DND-41 (cell line): ENCODE measurements at places on chromosomes 3 and 15.

GRCh38 chr15:39188314-39188713, 392.6 kb upstream of the THBS1 start:
- no peak for DNase-seq

DNA sequence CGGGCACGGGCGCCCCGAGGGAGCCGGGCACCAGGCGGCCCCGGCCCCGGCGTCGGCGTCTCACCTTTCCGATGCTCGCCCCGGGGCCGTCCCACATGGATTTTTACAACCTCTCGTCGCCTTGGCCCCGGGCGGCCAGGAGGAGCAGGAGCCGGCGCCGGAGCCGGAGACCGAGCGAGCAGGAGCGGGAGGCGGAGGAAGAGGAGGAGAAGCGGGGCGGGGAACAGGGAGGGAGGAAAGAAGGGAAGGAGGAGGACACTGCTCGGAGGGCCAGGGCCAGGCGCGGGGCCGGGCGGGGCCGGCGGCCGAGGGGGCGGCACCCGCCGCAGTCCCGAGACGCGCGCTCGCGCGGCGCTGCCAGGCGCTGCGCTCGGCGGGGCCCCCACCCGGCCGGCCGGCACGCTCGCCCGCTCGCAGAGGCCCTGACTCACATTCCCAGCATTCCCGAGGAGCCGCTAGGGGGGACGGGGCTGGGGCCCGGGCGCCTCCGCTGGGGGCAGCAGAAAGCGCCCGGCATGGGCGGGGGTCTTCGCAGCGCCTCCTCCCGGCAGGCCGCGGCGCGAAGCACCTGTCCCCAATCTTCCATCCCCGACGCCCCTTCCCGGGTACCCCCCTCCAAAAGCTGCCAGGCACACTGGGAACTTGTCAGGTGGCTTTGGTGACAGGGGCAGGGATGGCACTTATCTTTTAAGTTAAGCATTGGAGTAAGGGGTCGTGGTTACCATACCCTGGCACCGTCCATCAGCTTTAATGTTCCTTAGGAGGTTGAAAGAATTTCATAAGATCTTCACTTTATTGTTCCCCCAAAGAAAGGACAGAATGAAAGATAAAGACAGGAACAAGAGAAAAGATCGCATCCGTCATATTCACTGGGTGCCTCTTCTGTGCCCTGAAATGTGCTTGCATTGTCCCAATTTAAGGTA, at the start of gene ERC2:
Gene ERC2, minus strand, starts transcription at position 284 of the 923 bp plus-strand sequence.
- DNase-seq, result no peak

DNA sequence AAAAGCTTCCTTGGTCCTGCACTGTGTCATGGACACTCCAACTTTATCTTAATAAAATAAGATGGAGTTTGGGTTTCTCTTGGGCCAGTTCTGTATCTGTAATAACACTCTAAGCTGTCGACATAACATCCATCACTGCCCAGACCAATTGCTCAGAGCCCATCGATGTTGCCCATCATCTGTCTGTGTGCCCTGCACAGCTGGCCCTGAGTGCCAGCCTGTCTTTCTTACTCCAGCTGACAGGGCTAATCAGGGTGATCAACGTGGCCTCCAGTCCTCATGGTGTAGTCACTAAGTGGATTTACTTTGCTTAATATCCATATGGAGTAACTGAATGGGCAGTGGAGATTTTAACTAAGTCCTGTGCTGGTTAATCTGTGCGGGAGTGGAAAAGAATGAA, 419.8 kb upstream of the TPM1 start:
- DNase-seq, result no peak

DNA sequence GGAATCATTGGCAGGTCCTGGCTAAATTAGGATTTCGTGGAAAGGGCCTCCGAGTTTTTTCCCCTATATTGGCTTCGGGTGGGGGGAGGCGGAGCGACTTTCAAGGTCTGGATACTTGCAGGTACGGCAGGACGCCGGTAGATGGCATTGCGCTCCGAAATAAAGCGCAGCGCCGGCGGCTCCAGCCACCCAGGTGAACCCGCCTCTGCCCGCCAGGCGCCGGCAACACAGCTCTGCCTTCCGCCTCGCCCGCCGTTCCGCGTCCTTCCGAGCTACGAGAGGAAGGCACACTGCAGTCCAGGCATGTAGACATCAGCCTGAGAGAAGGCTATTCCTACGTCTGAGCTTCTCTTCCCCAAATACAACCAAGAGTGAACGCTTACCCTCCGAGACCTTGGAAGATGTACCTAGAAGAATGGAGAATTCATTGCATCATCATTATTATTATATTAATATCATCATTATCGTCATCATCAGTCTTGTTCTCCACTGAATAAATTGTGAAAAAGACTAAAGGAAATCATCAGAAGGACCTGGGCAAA, 514.1 kb downstream of the MECOM start:
- peak; percentile 77 for DNase-seq

- no peak for DNase-seq
Observed at GRCh38 chr3:123657568-123657967, 72.7 kb upstream of the HACD2 start.

- DNase-seq, result no peak
Observed at GRCh38 chr3:108767253-108767652, 10.0 kb upstream of the RETNLB start.

- DNase-seq, result no peak
Observed at GRCh38 chr15:95580121-95580520, 750.4 kb upstream of the NR2F2 start.

- DNase-seq, result no peak
Observed at GRCh38 chr15:32840507-32841245, 122.9 kb downstream of the GREM1 start.

GRCh38 chr3:60219501-60219900, 1031.8 kb downstream of the FHIT start:
- DNase-seq, result no peak

DNA sequence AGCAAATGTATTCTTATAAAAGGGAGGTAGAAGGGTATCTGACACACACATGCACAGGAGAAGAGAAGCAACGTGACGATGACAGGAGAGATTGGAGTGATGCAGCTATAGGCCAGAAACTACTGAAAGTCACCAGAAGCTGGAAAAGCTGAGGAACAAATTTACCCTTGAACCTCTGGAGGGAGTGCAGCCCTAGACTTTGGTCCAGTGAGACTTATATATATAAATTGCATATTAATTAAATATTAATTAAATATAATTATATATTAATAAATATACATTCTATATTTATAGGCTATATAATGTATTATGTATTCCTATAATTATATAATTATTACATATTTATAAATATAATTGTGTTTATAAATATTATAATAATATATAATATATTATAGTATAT, 96.5 kb upstream of the LMCD1 start:
- no peak for DNase-seq

GRCh38 chr3:195570344-195570743, 13.4 kb downstream of the APOD start:
- DNase-seq, result no peak

DNA sequence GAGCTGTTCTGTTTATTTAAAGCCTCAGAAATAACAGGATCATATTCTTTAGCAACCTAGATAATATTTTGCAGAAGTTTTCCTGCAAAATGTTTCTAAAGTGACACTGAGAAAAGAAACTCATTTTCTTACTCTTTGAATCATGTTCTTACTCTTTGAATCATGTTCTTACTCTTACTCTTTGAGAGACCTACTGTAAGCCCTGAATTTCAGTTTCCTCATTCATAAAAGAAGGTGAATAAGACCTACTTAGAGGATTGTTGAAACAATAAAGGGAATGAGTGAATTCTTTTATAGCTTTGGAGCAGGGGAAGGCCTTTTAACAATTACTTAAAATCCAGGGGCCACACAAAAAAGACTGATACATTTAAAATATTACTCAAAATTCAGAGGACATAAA, 221.7 kb upstream of the CMC1 start:
- DNase-seq, result no peak

- DNase-seq, result no peak
Observed at GRCh38 chr3:187987924-187988323, 166.0 kb upstream of the LPP start.

DNA sequence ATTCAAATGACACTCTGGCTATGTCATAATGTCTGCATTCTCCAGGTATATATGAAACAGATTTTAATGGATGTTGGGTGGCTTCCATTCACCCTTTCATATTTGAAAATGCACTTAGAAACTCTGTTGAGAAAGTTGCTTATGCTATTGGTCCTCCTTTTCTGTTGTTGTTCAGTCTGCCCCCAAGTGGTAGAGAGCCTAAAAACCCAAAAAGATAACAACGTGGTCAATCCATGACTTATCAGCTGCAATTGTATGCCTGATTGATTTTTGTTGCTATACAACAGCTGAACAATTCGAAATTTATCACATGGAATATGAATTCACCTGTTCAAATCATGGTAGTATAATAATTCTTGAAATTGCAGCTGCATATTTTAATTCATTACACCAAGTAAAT, 279.8 kb downstream of the ROBO2 start:
- DNase-seq, result no peak

GRCh38 chr3:136714020-136714419, 38.2 kb downstream of the STAG1 start:
- DNase-seq, result no peak

DNA sequence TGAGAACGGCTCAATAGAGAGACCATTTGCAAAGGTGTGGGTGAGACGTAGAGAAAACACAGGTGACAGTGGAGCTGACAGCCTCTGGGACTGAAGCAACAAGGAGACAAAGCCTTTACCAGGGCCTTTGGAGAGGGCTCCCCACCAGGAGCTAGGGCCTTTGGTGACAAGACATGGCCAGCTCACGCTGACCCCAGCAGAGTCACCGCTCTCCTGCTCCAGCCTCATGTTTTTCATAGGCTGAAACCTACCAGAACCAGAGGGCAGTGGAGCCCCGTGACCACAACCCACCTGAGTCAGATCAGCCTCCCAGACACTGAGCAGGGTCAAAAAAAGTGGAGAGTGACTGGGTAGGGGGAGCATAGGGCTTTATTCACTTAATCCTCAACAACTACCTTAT, 214.7 kb downstream of the SHQ1 start:
- no peak for DNase-seq

DNA sequence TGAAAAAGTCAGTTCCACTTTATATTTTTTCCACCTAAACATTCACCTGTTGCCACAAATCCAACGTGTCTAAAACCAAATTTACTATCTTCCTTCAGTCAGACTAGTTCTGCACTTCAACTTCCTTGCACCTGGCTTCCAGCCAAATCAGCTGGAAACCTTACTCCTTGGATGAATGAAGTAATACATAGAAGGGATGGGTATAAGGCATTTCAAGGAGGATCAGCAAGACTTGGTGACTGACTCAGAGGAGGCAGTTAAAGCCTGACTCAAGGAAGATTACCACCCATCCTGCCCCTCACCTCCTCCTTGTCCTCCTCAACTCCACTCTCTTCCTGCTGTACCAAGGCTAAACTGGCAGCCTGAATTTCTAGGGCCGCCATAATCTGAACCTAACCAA, 37.1 kb downstream of the QTRT2 start:
- no peak for DNase-seq

GRCh38 chr15:57403017-57403416, 26.7 kb downstream of the CGNL1 start:
- DNase-seq, result no peak

GRCh38 chr3:32154205-32154579, 47.8 kb downstream of the GPD1L start:
- no peak for DNase-seq

DNA sequence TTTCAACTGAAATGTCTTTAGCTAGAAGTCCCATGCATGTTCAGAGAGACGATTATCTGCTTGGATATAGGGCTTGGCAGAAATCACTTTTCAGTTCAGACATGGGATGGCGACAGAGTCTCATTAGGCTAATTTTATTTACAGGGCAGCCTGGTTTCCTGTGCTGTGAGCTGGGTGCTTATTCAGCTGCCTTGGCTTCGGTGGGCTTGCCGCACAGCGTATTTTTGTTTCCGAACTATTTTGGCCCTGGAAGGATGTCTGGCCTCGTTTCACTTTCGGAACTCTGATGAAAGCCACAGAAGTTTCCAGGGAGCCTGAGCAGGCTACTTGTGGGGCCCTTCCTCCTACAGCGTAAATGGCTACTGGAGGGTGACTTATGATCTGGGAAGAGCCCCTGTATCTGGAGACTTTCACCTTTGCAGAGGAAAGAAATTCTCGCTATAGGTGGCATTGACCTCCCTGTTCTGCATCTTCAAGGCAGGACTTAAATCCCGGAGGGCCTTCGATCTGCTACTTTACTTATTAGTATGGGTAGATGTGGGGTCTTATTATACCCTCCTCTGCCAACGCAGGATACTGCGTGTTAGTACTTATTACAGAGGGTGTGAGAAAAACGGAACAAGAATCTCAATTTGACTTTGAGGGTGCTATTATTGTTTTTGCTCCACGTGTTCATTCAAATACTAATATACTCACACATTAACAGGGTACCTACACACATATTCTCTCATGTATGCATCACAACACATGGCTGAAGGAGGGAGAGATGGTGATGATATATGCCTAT, 364.0 kb upstream of the RBMS3 start:
- DNase-seq, result peak; percentile 8

DNA sequence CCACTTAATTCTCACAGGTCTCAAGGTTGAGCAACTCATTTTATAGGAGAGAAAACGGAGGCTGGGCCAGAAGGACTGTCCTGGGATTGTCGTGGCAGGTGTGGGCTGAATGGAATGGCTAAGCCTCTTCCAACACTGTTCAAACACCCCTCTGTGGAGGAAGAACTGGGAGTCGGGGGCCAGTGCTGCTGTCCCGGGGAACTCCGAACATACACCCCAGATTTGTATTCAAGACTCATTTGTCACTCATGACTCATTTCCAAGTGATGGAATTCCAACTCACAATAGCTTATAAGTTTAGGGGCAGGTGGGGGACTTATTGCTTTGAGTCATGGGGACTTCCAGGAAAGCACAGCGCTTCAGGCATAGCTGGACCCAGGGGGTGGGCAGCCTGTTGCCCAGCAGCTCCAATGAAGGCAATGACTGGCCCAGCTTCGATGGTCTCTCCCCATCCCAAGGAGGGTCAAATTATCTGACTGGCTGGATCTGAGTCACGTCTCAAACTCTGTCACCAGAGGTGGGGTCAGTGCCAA, 72.5 kb downstream of the TM2D3 start:
- DNase-seq, result no peak

DNA sequence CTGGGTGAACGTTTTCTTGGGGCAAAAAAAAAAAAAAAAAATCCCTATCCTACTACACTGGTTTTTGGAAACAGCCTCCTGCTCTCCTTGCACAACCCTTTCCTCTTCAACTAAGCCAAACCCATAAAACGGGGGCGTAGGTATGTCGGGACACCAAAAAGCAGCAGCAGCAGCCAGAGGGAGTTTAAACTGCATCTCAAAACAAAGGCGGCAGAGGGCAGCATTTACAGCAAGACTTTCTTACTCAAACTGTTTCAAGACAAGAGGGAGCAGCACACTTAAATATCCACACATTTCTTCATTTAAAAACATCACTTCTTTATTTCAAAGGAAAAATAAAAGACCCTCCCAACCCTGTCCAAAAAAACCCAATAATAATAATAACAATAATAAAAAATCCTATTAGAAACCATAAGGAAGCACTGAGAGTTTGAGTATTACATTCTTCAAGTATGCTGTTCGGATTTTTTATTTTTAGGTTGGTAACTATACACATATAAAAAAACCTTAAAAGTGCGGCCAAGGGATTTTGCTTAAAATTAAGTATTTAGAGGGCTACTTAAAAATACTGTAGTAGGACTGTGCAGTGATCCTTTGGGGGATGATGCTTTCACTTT, 43.9 kb upstream of the PLXND1 start:
- DNase-seq, result peak; percentile 62

GRCh38 chr15:100109486-100110035, 232.2 kb downstream of the ADAMTS17 start:
- no peak for DNase-seq

GRCh38 chr15:25866874-25867273, 3.7 kb upstream of the ATP10A start:
- no peak for DNase-seq

- no peak for DNase-seq
Observed at GRCh38 chr3:142975316-142975995, 12.0 kb upstream of the PAQR9 start.
